ENCODE measurements at places on chromosomes 3 and 15.

DNA sequence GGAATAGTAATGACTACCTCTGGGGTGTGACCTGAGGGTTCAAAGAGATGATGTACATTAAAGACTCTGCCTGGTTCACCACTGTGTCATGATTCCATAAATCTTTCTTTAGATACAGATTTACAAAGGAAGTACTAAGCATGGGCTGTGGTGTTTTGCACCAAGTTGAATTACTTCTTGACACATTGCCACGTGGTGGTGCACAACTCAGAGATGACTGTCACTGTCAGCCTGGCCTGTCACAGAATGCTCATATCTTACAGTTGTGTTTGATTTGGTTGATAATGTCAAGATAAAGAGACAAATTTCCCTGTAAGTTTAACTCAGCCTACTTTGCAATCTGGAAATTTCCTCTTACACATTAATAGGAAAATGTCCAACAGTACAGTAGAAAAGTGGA is 3.2 kb downstream of the CTDSPL start:
- DNase-seq = no peak

GRCh38 chr3:151144760-151145159 is 58.3 kb downstream of the GPR171 start:
- no peak for DNase-seq

DNA sequence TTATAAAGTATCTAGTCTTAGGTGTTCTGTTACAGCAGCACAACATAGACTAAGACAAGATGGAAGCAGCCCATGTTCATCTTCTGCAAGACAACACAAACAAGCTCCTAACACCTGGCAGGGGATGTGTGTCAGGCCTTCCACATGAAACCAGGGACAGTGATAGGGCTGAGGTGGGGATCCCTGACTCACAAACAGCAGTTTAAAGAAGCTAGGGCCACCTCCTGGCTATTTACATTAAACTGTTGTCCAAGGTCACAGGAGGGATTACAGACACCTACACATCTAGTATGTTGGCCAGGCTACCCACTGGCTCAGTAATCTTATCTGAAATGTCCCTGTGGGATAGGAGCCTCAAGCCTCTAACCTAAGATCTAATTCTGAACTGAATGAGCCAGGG is 211.3 kb downstream of the MINAR1 start:
- no peak for DNase-seq

GRCh38 chr3:135348690-135349089 is 553.6 kb downstream of the EPHB1 start:
- DNase-seq = no peak

- DNase-seq = no peak
Measured at GRCh38 chr3:31288224-31288623, 244.5 kb upstream of the STT3B start.

- no peak for DNase-seq
Measured at GRCh38 chr15:90701048-90701447, 16.1 kb upstream of the BLM start.

Data from stimulated activated CD8-positive, alpha-beta memory T cell treated with anti-CD3 and anti-CD28 coated beads, Interleukin-7, amount 100 ng/mL, for 24 hours (primary cell).